Stimulated activated CD4-positive, alpha-beta T cell treated with anti-CD3 and anti-CD28 coated beads, Interleukin-4, amount 100 ng/mL, for 1 hour (primary cell): ENCODE measurements at places on chromosomes 3 and 15.

GRCh38 chr3:173045770-173046382, 95.2 kb downstream of the SPATA16 start:
- DNase-seq: no peak

DNA sequence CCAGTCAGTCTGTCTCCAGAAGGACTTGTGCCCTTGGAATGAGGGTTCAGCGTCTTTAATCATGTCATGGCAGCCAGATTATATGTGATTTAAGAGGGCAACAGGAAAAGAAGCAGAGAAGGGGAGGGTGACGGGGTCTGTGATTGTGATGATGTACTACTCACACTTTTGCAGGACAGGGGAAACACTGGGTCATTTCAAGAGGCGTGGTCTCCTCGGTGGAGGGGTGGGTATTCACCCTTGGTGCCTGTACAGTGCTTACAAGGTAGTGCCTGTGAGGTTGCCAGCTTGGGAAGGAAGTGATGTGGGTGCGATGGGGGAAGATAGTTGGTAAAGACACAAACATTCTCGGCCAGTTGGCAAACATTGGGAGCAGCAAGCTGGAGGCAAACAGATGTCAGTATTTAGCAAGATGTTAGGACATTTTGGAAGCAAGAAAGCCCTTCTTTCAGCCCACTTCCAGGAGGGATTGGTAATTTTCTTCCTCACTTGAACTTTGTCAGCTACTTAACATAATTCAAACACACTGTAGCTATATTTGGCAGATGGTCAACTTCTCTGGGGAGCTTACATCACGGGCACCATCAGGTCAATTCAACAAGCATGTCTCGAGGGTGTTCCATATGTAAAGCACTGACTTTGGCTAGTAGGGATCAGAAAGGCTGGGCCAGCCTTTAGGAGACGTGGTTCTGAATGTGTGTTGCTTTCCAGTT, 71.4 kb upstream of the ROPN1 start:
- DNase-seq: no peak

- DNase-seq: peak; percentile 25
Measured at GRCh38 chr3:12948891-12949711, 107.7 kb upstream of the RPL32 start.

DNA sequence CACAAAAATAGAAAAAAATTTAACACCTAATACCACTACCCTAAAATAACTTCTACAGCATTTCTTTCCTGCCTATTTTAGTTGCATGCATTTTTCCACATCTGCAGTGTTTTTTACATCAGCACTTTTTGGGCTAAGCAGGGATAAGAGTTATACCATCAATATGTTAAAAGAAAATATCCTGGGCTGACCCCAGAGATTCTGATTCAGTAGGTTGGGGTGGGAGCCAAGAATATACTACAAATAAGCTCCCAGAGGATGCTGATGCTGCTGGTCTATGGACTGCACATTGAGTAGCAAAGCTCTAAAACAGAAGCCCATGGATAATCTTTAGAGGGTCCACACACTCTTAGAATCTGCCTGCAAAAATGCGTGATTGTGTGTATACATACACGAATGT, 14.8 kb downstream of the FYCO1 start:
- no peak for DNase-seq

DNA sequence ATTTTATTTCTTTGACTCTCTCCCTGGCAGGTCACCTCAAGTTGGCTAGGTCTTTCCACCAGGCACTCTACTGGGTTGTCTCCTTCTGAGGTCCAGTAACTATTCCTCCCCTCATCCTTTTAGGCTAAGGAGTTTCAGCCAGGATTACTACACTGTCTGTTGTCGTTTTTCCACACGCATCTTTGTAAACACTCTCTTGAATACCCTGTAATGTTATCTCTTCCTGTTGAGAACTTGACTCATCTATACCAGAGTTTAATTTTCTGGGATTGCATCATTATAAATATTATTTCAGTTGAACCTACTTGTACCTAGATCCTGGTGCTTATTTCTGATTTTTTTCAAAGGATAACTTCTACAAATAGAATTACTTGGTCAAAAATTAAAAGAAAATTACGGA, 138.3 kb downstream of the SQOR start:
- DNase-seq: no peak

- no peak for DNase-seq
Measured at GRCh38 chr3:18012436-18012835, 270.0 kb upstream of the TBC1D5 start.

GRCh38 chr3:184663756-184664155, 48.1 kb downstream of the MAGEF1 start:
- no peak for DNase-seq

GRCh38 chr3:49966233-49966942, 26.4 kb downstream of the RBM6 start:
- DNase-seq: no peak

DNA sequence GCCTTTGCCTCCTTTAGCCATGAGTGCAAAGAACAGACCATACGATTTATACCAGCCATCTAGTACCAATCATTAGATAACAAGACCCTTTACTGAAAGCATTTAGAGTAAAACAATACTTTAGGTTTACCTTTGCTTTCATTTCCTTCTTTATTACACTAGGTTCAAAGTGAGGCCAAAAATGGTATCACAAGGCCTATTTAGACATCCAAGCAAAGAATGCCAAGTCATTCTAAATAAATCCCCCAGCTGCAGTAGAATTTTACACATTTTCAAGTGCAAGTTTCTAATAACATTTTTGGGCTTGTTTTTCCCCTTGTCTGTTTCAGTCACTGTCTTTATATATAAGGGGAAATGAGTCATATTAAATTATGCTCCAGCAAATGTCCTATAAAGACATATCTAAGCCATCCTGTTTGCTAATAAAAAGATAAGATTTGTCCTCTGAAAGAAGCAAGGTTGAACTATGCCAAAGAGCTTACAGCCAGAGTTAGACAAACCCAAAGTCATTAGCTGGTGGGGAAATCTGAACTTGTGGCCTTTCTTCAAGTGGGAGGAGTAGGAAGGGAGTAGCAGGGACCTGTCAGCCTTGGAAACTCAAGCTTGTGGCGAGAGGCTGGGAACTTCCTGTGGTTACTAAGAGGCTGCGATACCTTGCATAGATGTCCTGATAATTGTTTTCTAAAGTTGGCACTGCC, 232.7 kb downstream of the MECOM start:
- no peak for DNase-seq

- no peak for DNase-seq
Measured at GRCh38 chr3:117036259-117036799, 326.8 kb downstream of the TUSC7 start.

- no peak for DNase-seq
Measured at GRCh38 chr3:114418724-114419543, 125.1 kb downstream of the TIGIT start.

- DNase-seq: no peak
Measured at GRCh38 chr3:170761103-170761502, 108.9 kb downstream of the RPL22L1 start.

- DNase-seq: no peak
Measured at GRCh38 chr3:47617086-47618010, 38.7 kb upstream of the CSPG5 start.

DNA sequence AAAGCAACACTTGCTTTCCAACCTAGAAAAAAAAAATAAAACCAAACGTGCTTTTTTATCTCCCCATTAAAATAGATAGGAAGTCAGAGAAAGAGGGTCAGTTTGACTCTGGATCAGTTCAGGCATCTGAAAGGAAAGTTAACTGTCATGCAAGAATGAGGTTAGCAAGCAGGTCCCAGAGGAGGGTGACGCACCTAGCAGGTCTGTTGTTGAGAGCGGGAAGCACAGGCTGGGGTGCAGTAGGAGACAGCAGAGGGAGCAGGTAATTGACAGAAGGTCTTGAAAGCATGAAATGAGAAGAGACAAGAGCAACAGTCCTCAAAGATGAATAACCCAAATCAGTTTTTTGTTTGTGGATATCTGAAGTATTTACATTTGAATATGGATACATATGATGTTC, 82.5 kb downstream of the ANO10 start:
- no peak for DNase-seq

DNA sequence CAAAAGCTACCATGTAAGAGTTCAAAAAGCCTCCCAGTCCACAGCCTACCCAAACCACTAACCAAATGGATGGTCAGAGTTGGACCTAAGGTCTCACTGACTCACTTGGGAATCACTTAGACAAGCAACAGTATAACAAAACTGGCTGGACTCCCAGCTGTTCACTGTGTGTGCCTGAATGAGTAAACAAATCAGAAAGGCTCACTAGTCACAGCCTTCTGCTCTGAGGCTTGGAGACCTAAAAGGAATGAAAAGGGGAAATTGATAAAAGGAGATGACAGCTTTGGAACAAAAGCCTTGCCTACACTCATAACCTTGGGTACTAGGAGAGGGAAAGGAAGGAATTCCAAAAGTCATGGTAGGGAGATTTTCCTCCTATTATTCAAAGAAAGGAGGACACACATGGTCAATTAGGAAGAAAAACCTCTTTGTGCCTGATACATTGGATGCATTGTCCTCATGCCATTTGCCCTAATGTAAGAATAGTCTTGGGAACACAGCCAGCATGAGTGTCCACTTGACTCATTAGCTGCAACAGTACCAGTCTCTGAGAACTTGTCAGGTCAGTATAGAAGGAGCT, 92.3 kb downstream of the FRMD5 start:
- DNase-seq: no peak

GRCh38 chr3:59542276-59542675, 492.5 kb upstream of the CFAP20DC start:
- DNase-seq: no peak

- DNase-seq: no peak
Measured at GRCh38 chr15:51185213-51186159, 90.8 kb upstream of the TNFAIP8L3 start.

DNA sequence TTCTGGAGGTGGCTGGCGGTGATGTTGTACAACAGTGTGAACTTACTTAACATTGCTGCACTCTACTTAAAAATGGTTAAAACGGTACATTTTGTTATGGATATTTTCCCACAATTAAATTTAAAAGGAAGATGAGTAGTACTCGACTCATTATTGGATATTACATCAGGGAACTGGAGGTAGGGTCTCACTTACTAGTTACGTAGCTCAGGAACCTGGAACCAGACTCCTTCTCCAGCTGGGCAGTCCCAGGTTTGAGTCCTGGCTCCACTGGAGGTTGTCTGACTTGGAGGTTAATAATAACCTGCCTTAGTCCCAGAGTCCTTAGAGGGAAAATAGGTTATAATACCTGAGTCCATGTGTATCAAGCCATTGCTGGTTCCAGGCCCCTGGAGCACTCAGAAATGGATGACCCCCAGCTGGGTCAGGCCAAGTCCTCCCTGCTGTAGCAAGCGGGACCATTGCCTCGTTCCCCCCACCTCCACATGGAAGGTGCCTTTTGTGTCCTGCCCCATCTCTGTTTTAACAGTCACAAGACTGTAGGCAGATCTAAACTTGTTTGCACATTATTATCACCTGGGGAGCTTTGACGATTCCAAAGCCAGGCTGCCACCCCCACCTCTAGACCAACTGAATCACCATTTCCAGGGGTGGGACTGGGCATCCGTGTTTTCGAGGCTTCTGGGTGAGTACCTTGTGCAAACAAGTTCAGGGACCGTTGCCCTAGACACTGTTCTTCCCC, 126.6 kb downstream of the IGF1R start:
- DNase-seq: no peak
